Activated T-cell treated with anti-CD3 and anti-CD28 coated beads for 1 hour (primary cell): ENCODE measurements at places on chromosomes 12 and 14.

DNA sequence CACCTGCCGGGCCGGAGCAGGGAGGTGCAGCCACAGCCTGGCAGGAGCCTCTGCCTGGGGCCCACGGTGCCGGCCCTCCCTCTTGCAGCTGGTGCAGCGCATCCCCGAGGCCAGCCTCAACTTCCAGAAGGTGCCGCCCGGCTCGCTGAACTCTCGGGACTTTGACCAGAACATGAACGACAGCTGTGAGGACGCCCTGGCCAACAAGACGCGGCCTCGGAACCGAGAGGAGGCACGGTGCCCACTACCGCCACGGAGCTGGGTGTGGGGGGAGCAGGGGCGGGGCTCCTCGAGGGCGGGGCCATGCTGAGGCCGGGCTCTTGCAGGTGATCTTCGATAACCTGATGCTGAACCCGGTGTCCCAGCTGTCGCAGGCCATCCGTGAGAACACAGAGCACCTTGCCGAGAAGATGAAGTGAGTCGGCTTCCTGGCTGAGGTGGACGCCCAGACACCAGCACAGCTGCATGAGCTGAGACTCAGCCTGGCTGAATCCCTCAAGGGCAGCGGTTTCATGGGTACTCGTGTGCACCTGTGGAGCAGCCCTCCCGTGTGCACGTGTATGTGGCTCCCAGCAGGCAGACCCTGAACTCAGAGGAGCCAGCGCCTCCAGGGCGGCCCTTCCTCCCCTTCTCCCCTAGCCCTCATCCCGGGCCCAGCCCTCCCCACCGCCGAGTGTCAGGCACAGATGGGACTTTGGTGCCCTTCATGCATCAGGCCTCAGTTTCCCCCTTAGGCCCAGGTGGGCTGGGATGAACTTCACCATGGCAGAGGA, 28.6 kb downstream of the CEP170B start:
- no peak for DNase-seq

DNA sequence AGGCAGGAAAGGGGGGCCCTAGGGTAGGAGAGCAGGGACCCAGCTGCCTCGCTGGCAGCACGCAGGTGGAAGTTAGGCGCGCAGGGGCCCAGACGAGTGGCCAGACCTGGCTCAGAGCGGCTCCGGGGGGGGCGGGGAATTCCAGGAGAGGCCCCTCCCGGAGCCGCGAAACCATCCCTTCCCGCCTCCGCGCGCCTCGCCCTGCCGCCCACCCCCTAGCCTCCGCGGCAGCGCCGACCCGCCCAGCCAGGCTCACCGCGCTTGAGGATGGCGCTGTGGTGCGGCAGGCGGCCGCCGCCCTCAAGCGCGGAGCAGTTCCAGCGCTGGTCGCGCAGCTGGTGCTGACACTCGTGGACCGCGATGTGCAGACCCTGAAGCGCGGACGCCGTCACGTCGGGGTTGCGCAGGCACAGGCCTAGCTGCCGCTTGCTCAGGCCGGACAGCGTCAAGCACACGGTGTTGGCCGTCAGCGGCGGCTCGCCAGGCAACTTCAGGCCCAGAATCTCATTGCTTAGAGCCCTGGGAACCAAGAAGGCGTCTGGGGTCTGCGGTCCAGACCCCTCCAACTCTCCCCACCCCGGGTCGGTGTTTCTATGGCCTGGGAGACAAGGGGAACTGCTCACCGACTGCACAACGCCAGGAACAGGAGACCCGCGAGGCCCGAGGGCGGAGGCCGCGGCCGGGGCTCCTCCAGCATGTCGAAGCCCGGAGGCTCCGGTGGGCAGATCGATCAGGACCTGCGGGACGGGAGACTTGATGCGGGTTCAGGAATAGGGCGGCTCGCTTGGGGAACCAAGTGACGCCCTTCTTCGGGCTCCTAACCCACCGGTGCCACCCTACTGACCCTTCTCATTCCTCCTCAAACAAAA, 1.5 kb downstream of the WNT10B start:
- no peak for DNase-seq

- DNase-seq: no peak
These were observed 121.8 kb upstream of the NTF3 start for GRCh38 chr12:5310151-5310550.

GRCh38 chr12:99068993-99069747, 424.1 kb downstream of the APAF1 start:
- DNase-seq: no peak

DNA sequence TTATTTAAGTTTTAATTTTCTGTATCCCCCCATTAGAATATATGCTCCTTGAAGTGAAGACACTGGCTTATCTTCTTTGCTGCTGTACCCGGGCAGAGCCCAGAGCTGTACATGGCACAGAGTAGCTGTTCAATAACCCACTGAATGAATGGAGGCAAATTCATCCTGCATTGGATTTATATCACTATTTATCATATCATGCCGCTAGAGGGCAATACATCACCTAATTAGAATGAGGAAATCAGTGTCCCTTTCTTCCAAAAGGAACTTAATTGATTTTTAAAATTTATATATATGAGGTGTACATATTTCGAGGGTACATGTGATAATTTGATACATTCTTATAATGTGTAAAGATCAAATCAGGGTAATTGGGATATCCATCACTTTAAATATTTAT, 89.2 kb upstream of the TMEM260 start:
- no peak for DNase-seq

- no peak for DNase-seq
These were observed 5.5 kb downstream of the TBK1 start for GRCh38 chr12:64457466-64457865.

DNA sequence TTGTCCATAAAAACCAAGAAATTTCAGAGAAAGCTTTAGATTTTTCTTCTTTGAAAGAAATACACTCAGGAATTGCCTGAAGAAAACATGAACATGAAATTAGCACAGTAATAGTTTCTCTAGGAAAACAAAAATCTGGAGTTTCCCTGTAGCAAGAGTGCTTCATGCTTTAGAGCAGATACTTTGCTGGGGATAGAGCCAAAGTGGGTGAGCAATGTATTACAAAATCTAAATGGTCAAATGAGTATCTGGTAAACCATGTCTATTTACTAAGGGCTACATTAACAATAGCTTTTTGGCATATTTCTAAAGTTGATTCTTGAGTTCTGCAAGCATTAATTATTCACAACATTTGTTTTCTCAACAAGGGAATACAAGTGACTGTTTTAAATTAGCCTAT, 26.2 kb downstream of the AVPR1A start:
- no peak for DNase-seq

- no peak for DNase-seq
These were observed 187.2 kb downstream of the PRKD1 start for GRCh38 chr14:29740491-29740890.

GRCh38 chr14:59274991-59275391, 86.5 kb downstream of the DAAM1 start:
- DNase-seq: no peak

- DNase-seq: no peak
These were observed 52.2 kb downstream of the SPATA7 start for GRCh38 chr14:88437658-88438057.

GRCh38 chr12:3149515-3150307, 72.5 kb downstream of the TSPAN9 start:
- no peak for DNase-seq

GRCh38 chr12:2960996-2961616, 1.9 kb downstream of the TEAD4 start:
- DNase-seq: no peak

DNA sequence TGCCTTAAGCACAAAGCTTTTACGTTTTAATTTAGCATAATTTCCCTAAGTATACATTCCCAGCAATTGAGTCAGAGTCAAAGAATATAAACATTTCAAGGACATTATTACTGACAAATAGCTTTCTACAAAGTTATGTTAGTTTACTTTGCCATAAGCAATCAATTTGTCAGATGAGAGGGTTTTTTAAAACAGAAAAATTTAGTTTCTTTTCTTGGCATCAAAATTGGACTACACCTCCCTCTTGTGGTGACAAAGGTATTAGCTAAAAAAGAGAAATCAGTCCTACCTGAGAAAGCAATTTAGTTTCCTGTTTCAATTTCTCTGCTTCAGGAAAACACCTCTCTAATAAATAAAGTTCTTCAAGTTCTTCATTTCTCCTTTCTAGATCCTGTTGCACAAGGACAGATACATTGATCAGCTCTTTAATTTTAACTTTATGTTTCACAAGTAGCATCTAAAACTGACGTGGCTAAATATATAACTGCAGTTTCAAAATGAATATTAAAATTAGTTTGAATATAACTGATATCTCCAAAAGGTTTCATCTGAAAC, 39.9 kb downstream of the DNAI7 start:
- DNase-seq: no peak

DNA sequence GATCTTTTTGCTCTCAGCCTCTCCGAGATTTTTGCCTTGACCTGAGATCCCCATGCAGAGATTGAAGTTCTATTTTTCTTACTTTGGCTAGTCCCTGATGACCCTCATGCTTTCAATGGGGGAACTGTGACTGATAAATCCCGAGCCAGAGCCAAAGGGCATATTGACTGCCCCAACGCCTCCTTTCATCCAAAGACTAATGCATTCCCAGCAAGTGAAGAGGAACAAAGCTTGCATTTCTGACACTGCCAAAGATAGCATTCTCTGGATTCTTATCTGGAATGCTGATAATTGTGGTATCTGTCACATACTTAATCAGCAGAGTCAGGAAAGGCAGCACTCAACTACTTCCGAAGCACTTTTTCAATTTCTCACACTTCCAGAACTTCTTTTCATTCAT, 152.3 kb upstream of the EGLN3 start:
- no peak for DNase-seq

- no peak for DNase-seq
These were observed at the start of gene MYF5 for GRCh38 chr12:80716696-80717469. Gene MYF5, plus strand, starts transcription at chr12:80716912. Its CDS starts 152 bp downstream, at chr12:80717064.

DNA sequence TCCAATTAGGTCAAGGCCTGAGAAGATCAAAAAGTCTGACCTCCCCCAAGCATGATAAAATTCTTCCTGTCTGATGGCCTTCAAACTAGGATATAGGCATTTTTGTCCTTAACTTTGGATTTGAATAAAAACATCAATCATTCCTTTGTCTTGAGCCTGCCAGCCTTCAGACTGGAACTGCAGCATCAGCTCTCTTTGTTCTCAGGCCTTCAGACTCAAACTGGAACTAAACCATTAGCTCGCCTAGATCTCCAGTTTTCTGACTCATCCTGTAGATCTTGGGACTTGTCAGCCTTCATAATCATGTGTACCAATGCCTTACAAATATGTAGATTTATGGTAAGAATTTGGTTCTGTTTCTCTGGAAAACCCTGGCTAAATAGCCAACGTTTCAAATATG, 721.7 kb downstream of the GALC start:
- DNase-seq: no peak

DNA sequence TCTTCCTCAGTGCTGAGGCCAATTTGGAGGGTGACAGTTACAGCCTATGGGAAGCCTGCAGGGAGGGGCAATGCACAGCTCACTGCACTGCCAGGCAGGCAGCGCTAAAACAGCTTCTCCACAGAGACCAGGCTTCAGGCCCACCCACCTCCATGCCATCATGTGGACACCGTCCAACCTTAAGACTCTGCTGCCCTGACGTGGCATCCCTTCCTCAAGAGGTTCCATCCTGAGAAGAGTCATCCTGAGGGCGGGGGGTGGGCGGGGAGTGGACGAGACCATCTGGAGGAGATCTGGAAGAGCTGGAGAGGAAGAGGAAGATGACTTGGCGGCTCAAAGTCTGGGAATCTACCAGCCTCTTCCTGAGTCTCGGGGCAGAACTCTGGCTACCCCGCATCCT, 8.4 kb upstream of the ACVRL1 start:
- no peak for DNase-seq

DNA sequence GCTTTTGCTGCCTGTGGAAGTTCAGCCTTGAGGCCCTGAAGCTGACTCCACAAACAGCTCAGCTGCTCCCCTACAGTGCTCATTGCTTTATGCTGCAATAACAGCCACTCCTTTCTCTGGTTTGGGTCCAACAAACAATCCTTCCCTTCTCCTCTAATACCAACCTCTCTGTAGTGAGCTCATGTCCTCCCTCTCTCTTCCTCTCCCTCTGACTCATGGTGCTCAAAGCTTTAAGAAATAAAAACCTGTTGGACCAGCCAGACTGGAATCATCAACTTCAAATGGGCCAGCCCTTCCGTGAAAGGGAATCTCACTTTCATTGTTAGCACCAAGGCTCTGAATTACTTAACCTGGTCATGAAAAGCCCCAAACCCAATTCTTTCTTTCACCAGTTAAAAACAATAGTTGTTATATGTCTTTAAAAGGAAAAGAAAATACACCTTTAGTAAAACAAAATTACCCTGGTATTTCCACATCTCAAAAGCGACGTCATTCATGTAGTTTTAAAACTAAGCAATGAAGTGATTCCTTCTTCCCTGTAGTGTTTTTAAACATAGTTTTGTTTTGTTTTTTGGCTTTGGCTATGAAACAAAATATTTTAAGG, 126.4 kb downstream of the DUSP6 start:
- no peak for DNase-seq

DNA sequence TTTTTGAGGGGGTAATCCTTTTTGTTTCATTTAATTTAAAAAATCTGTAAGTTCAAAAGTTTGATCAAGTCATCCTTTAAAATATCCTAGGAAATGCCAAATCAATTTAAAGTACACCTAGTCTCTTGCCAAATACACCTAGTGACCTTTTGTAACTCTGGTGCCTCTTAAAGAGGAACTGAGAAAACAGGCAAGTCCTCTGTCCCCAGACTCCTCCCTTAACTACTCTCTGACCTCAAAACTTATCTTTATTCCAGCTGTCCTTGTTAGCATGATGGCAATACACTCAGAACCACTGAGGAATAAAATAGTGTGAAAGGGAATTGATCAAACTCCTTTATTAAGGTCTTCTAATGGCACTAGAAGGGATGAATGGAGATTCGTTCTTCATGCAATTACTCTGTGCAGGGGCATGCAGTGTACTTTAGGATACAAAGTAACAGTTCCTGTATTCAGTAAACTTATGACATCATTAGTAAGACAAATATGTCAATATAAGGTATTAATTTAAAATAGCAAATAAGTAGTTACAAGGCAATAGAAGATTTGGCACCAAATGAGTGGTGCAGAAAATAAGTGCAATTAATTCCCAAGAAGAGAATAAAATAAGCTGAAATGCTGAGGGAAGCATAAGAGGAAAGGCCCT, 3.3 kb downstream of the FAR2 start:
- DNase-seq: no peak

DNA sequence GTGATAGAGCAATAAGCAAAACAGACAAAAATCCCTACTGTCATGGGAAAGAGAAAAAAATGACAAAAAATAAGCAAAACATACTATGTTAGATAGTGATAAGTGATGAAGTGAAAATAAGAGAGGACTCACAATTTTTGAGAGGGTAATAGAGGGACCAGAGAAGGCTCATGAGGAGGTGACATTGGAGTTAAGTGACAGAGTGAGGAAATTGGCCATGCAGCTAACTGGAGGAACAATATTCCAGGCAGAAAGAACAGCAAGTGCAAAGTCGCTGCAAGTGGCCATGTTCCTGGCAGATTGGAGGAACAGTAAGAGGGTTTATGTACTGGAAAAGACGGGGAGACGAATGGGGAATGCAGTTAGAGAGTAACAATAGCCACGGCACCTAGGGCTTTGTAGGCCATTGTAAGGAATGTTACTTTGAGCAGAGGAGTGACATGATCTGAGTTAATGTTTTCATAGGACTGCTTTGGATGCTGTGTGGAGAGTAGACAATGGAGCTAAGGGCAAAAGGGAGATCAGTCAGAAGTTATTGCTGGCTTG, 1.4 kb upstream of the SAV1 start:
- DNase-seq: no peak

GRCh38 chr14:89324501-89325298, 92.3 kb downstream of the FOXN3 start:
- DNase-seq: no peak

- DNase-seq: no peak
These were observed at the start of gene ARHGEF25 for GRCh38 chr12:57611108-57611826. Gene ARHGEF25, plus strand, starts transcription at chr12:57611435. Its CDS starts 460 bp downstream, at chr12:57611895.
